ENCODE measurements at places on chromosomes 6 and 20.

DNA sequence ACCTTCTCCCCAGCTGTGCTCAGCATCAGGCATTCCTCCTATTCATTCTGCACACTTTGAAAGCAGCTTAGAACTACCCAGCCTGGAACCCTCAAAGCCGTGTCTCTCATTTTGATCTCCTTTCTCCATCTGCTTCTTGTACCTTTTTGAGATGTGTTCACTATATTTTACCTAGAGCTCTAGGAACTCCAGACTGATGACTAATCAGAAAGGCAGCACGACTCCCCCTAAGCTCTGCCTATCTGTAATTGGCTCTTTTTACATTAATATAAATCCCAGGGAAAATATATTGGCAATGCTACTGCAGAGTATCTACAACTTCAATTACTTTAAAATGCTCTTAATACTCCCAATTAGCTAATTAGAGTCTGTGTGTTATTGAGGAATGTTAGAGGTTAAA is 671.5 kb downstream of the CBLN4 start:
- DNase-seq = no peak

- DNase-seq = peak; percentile 83
Measured at GRCh38 chr6:127851197-127851596, 49.7 kb downstream of the THEMIS start.

GRCh38 chr20:15288106-15288505 is 950.7 kb upstream of the FLRT3 start:
- no peak for DNase-seq

- no peak for DNase-seq
Measured at GRCh38 chr6:118940770-118941169, 5.8 kb upstream of the MCM9 start.

GRCh38 chr6:45171380-45171779 is 156.8 kb upstream of the RUNX2 start:
- DNase-seq = no peak

GRCh38 chr6:115976321-115976870 is 84.3 kb downstream of the FRK start:
- DNase-seq = no peak

GRCh38 chr6:128438393-128438792 is 82.0 kb downstream of the PTPRK start:
- DNase-seq = no peak

GRCh38 chr20:35079472-35080347 is 12.9 kb downstream of the TRPC4AP start:
- no peak for DNase-seq

GRCh38 chr20:39851459-39851858 is 837.6 kb downstream of the MAFB start:
- peak; percentile 68 for DNase-seq

- DNase-seq = no peak
Measured at GRCh38 chr6:39938773-39939654, 4.8 kb upstream of the MOCS1 start.

- no peak for DNase-seq
Measured at GRCh38 chr20:45247865-45248264, 6.5 kb downstream of the SLPI start.

- DNase-seq = no peak
Measured at GRCh38 chr6:168153553-168153952, 74.5 kb upstream of the FRMD1 start.

- DNase-seq = peak; percentile 11
Measured at GRCh38 chr20:45098103-45098773, 2.7 kb downstream of the KCNS1 start.

DNA sequence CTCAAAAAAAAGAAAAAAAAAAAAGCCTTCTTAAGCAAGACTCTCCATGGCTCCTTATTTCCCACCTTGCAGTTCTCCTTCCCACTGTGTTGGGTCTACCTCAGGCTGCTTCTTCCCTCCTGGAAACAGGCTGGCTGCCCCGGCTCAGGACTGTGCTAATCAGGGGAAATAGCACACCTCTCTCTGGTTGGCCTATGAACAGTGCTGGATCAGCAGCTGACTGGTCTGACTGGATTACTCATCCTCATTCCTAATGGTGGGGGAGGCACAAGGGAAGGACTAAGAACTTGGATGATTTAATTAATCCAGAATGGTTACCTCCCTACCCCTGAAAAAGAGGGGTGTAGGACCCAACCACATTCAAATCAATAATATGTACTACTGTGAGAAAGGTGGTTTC is 3.9 kb upstream of the SRSF3 start:
- peak; percentile 81 for DNase-seq

DNA sequence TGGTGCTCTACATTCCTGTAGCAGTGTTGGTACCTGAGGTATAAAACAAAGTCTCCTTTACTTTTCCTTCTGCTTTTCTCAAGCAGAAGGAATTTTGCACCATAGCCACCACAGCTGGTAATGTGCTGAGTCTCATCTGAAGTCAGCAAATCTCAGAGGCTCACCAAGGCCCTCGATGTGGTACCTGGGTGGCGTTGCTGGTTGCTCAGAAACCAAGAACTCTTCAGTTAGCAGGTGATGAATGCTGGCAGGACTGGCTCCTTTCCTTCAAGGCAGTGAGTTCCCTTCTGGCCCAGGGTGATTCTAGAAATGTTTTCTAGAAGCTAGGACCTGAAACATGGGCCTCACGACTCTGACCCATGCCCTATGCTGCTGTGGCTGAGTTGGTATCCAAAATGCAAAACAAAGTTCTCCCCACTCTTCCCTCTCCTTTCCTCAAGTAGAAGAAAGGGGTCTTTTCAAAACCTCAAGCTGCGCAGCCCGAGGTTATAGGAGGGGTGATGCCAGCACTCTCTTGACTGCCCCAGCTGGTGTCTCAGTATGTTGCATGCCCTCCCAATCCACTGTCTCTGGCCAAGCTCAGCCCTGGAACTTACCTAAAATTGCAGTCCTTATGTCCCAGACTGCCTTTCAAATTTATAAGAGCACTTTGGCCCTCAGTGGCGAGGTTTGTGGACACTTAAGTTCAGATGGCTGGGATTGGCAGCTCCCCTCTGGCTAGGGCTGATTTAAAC is 592.3 kb downstream of the FRK start:
- DNase-seq = no peak

DNA sequence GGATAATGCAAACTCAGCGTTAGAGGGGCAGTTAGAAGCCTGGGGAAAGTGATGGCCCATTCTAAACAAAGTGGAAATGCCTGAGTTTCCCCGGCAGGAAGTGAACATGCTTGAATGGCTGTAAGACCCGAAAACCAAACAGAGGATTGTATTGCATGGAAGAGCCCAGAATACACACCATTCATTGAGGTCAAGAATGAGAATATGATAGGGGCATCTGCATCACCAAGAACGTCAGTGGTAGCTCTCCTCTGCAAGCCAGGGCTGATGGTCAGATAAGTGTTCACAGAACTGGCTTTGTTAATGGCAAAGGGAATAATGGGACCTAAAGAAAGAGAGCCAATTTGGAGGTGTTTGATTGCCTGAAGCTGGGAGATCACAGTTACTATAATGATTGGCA is 663.4 kb downstream of the KHDRBS2 start:
- no peak for DNase-seq

- DNase-seq = no peak
Measured at GRCh38 chr6:44002067-44002592, 125.1 kb downstream of the MRPL14 start.

DNA sequence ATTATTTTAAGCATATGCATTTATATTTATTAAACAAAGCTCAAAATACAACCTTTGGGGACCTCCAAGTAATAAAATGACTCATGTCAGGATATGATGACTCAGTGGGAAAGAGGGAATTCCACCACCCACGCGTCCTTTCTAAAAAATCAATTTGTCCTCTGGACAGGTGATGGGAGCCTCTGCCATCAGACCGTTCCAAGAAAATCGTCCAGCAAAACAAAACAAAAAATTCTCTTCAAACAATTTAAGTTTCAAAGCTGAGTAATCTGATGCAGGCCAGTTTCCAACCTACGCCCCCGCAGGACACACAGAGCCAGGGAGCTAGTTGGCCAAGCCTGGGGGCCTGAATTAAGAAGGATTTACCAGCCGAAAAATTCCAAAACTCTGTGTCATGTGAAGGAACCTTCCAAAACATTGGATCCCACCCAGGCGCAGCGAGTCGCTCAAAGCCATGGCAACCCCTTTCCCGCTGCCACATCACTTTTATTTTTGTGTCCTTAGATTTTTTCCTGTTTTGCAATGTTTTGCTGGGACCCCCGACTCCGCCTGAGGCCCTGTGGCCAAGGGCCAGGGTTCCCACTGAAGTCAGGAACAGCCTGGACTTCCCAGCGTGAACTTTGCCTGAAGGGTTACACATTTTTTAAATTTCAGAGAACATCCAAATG is 95.3 kb downstream of the NFATC2 start:
- peak; percentile 95 for DNase-seq

- DNase-seq = no peak
Measured at GRCh38 chr20:1001116-1001515, 995 bp downstream of the RSPO4 start.

GRCh38 chr20:56986476-56986875 is 280.0 kb downstream of the BMP7 start:
- no peak for DNase-seq

GRCh38 chr6:27889275-27889627 is 22.9 kb downstream of the OR2B2 start:
- DNase-seq = no peak

DNA sequence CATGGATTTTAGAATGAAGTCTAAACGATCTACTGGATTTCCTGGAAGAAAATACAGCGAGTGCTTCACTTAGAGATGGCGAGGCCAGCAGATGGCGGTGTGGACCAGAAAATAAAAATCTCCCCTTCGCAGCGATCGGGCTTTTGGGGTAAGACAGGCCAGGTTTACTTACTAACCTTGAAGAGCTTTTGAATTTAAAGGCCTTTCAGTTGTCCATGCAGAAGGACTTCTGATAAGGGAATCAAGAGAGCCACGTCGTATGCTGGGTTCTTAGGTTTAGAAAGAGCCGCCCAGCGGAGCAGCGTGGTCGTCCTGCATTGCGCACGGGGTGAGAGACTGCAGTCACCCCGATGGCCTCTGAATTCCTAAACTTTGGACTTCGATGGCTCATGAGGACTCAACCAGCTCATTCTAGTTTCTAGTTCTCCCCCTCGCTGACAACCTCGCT is 125.2 kb upstream of the RALGAPA2 start:
- peak; percentile 50 for DNase-seq

DNA sequence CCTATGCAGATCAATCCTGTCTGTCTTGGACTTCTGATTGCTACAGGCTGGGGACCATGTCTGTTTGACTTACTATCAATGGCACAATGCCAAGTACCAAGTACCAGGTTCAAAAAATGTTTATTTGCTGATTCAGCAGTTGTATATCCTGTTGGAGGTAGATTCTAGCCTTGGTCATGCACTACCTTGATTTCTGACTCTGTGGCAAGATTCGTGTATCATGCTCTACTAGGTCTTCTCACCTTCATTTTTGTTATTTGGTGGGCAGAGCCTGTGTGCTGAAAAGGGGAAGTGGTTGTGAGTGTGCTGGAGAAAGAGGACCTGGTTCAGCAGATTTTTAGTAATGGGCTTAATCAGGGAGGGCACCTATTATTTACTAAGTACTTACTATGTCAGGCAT is 192.4 kb upstream of the MYLIP start:
- no peak for DNase-seq

DNA sequence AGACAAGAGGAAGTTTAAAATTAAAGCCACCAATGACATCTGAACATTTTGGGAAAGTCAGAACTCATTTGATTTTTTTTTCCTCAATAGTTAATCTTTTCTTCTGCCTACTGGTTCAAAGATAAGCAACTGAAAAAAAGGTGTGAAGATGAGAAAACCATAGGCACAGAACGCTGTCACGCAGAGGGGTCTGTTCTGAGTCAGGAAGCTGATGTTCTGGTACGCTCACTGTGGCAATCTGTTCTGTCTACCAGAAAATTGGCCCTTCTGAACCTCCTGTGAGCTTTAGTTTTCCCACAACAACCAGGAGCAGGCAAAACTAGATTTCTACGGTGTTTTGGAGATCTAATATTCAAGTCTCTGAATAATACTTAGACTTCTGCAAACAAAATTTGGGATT is 76.7 kb upstream of the ADGRG6 start:
- DNase-seq = no peak

DNA sequence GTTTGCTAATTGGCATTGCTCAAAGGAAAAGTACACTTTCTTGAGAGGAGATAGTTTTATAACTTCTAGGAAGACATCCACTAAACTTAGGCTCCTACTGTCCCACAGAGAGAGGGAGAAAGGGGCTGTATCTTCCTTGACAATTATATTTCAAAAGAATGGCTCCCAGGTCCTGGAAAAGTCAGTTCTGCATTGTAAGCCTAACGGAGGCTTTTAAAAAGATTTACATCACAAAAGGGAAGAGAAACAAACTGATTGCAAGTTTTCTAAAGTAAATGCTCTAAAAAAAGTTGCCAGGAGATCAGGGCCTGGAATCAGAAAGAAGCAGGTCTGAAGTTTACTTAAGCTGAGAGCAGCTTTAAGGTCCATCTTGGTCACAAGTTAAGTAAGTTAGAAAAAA is 839.5 kb downstream of the FRK start:
- DNase-seq = no peak

GRCh38 chr6:40999569-40999968 is 39.5 kb downstream of the UNC5CL start:
- DNase-seq = peak; percentile 56

DNA sequence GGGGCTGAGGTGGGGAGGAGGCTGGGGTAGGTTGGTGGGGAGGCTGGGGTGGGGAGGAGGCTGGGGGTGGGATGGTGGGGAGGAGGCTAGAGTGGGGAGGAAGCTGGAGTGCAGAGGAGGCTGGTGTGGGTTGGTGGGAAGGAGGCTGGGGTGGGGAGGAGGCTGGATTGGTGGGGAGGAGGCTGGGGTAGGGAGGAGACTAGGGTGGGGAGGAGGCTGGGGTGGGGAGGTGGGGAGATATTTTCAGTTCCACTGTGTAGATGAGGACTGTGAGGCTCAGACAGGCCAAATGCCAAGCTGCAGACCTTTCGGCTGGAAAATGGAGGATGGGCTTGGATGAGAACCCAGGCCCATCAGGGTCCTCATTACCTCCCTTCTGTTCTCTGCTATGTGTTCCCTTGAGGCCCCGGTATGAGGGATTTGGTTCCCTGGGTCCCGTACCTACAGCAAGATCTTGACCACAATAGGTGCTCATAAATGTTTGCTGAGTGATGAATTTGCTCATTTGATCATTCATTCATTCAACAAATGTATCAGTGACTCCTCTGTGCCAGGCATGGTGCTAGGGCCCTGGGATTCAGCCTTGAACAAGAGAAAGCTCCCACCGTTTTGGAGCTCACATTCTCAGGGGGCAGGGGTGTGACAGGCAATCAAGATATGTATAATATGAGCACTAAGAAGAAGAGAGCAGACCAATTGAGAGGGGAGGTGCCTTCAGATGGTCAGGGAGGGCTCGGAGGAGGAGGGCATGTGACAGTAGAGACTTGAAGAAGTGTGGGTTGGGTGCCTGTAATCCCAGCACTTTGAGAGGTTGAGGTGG is 36.1 kb upstream of the NOL4L start:
- DNase-seq = no peak

GRCh38 chr6:161038229-161039031 is 46.9 kb downstream of the MAP3K4 start:
- DNase-seq = peak; percentile 97

DNA sequence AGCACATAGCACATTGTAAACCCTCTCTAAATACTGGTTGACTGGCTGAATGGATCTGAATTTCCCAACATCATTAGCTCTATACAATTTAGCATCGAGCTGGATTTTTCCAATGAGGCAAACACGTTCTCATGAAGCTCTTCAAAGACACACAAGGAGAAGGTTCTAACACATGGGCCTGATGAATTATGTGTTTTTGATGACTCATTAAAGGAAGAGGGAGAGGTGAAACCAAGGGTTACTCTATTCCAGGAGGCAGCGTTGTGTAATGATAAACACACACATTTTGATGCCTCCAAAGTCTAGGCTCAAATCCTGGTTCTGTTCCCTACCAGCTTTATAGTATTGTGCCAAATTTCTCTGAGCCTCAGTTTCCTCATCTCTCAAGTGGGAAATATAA is 84.3 kb downstream of the PFDN4 start:
- peak; percentile 15 for DNase-seq
